Left lung (tissue), 14 donors: ENCODE measurements at places on chromosomes 5 and 9. TPM values are rescaled to one million over a fixed set of nuclear protein-coding genes. Genes with fewer than 3 reads are reported as not detected.
A peak's percentile ranks its signal among the peaks of the same experiment; 100 is the strongest.

Gene PCDHA11
- 1.4 TPM for total RNA-seq

GRCh38 chr9:125466411-125466810, 204.8 kb downstream of the GAPVD1 start:
- DNase-seq = no peak

DNA sequence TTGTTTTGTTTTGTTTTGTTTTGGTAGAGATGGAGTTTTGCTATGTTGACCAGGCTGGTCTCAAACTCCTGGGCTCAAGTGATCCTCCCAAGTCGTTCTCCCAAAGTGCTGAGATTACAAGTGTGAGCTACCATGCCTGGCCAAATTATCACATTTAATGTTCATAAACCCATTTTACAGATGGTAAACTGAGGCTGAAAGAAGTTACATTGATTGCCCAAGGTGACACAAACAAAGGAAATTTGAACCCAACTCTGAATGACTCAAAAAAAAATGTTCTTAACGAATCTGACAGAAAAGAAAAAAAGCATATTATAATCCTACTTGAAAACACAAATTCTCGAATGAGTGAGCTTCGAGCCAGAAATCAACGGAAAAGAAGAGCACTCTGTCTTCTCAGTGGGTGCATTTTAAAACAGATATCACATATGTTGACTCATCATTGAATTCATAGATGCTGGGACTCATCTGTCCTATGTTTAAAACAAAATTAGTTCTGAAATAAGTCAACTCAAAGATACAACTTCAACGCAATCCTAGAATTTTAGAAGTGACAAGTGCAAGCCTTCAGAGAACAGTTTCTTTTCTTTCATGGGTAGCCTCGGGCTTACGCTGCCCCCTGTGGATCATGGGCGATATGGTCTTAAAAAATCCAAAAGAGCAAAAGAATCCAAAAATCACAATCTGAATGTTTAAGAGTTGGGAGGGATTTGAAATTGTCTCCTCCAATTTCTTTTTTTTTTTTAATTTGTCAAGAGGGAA, 28.4 kb downstream of the TIMD4 start:
- DNase-seq = peak; percentile 20

GRCh38 chr9:19057033-19057432, 7.8 kb downstream of the RRAGA start:
- DNase-seq = no peak

DNA sequence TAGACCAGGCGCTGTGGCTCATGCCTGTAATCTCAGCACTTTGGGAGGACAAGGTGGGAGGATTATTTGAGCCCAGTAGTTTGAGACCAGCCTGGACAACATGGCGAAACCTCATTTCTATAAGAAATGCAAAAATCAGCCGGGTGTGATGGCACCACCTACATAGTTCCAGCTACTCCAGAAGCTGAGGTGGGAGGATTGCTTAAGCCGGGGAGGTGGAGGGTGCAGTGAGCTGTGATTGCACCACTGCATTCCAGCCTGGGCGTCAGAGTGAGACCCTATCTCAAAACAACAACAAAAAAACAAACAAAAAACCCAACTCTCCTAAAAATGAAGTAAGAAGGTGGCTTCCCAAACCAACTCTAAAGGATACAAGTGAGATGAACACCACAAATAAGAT, 23.0 kb downstream of the IARS1 start:
- DNase-seq = no peak

Gene ADAMTS16
- 0.29 TPM for total RNA-seq

DNA sequence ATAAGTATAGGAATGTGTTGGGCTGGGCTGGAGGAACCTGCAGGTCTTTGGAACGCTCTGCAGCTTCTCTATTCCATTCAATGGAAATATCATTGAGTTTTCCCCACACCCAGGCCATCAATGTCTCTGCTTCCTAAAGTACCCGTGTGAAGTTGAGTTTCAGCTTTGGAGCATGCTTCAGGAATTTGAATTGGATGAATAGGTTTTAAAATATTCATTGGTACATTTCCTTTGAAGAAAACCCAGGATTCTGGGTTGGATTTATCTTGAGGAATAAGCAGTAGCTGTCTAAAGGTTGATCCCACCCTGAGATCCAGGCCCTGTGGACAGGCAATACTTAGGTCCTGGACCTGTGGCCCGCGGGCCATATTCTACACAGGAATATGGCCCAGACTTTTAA, 37.3 kb downstream of the INSYN2B start:
- no peak for DNase-seq

Gene PTGR1
- 63.9 TPM for total RNA-seq

Gene VCAN
- 217 TPM for total RNA-seq

Gene MARCOL
- total RNA-seq = not detected
